ENCODE measurements at places on chromosomes 4 and X. TPM values are rescaled to one million over a fixed set of nuclear protein-coding genes. Genes with fewer than 3 reads are reported as not detected.

The CTAG1B gene
- total RNA-seq: not detected

The CLGN gene
- 69.0 TPM for total RNA-seq

The H2BW2 gene
- total RNA-seq: not detected

The SCML1 gene
- total RNA-seq: 10.1 TPM

The PAGE2B gene
- total RNA-seq: not detected

The BMP3 gene
- not detected for total RNA-seq

The PTTG2 gene
- not detected for total RNA-seq

The TRIML2 gene
- total RNA-seq: 34.9 TPM

The ART3 gene
- total RNA-seq: not detected

The LDB2 gene
- total RNA-seq: not detected

The GABRA4 gene
- not detected for total RNA-seq

The PYURF gene
- total RNA-seq: 85.4 TPM

The CNGA1 gene
- total RNA-seq: 0.43 TPM

The GLUD2 gene
- 0.35 TPM for total RNA-seq

The SLC4A4 gene
- total RNA-seq: 0.10 TPM

The MANBA gene
- 13.6 TPM for total RNA-seq

The PPARGC1A gene
- total RNA-seq: 2.0 TPM

The ZXDA gene
- total RNA-seq: 6.8 TPM

The SLC38A5 gene
- 43.8 TPM for total RNA-seq

The ABLIM2 gene
- 2.3 TPM for total RNA-seq

The ARMCX5 gene
- total RNA-seq: 35.0 TPM

The FRMD7 gene
- not detected for total RNA-seq

The AKAP17A gene
- 37.9 TPM for total RNA-seq

The COX18 gene
- total RNA-seq: 22.2 TPM

The CCDC149 gene
- 2.0 TPM for total RNA-seq

The GASK1B gene
- 83.1 TPM for total RNA-seq

The SPANXA2 gene
- total RNA-seq: not detected

The PTPN13 gene
- 11.3 TPM for total RNA-seq

The GAGE12E gene
- not detected for total RNA-seq

The IL3RA gene
- 0.27 TPM for total RNA-seq

The ZMAT1 gene
- total RNA-seq: 2.3 TPM

The PLAC8 gene
- 9.9 TPM for total RNA-seq
